ENCODE measurements at places on chromosomes 6 and 20.

DNA sequence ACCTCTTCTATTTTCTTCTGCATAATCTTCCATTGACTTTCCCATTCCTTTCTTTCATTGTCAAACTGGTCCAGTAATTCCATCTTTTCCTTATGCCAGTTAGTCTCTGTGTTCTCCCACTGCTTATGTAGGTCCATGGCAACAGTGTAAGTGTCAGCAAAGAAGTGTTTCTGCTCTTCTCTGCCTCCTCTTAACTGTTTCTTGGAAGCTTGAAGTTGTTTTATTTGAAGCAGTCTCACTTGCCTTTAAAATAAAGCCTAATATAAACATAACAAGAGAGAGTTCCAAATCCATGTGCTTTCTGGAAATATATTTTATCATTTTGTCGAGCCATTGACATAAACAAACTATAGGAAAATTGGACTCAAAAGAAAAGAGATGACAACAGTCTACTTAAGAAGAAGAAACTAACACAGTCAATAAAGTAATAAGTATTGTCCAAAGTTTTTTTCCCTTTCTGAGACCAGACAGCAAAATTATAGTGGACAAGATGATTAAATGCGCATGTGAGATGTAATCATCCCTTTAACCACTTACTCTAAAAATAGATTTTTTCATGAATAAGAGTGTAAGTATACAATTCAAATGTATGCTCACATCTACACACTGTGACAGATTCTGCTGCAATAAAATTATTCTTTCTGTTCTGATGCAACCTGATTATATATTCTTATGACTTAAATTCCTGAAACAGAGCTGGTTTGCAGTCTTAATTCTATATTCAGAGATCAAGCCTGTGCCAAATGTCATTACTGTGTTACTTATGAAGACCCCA, 5.2 kb downstream of the KIAA0408 start:
- DNase-seq: no peak
- H3K4me1 ChIP-seq: no peaks in the 10 kb centered on the region
- no peak overlapping the region for H3K4me3 ChIP-seq
- no peak overlapping the region for H3K27ac ChIP-seq
- H3K36me3 ChIP-seq: peaks cover 2% of the 10 kb centered on the region

DNA sequence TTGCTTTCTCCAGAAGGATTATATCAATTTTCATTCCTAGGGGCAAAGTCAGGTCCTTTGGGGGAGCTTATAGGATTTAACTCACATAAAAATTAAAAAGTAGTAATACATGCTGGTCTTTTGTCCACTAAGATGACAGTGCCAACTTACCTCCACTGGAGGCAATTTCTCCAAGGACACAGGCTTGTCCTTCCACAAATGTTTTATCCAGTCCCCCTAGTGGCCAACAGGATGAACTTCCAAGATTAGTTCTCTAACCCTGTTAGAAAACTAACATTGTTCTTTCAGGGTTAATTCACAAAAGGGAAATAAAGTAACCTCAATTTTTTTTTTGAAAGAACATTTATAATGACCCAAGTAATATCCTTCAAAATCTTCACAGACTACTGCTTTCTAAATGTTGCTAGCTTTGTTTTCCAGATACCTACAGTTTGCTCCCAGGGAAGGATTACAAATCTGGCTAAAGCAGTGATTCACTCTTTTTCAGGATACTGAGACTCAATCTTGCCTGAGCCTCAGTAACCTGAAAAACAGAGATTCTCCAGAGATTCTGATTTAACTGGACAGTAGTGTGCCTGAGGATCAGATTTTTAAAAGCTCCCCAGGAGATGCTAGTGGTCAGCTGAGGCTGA, 31.7 kb upstream of the UBR2 start:
- H3K36me3 ChIP-seq: peaks cover 1% of the 10 kb centered on the region
- no peak overlapping the region for H3K27ac ChIP-seq
- DNase-seq: no peak
- no peak overlapping the region for H3K4me3 ChIP-seq
- H3K27me3 ChIP-seq: no peaks in the 10 kb centered on the region

DNA sequence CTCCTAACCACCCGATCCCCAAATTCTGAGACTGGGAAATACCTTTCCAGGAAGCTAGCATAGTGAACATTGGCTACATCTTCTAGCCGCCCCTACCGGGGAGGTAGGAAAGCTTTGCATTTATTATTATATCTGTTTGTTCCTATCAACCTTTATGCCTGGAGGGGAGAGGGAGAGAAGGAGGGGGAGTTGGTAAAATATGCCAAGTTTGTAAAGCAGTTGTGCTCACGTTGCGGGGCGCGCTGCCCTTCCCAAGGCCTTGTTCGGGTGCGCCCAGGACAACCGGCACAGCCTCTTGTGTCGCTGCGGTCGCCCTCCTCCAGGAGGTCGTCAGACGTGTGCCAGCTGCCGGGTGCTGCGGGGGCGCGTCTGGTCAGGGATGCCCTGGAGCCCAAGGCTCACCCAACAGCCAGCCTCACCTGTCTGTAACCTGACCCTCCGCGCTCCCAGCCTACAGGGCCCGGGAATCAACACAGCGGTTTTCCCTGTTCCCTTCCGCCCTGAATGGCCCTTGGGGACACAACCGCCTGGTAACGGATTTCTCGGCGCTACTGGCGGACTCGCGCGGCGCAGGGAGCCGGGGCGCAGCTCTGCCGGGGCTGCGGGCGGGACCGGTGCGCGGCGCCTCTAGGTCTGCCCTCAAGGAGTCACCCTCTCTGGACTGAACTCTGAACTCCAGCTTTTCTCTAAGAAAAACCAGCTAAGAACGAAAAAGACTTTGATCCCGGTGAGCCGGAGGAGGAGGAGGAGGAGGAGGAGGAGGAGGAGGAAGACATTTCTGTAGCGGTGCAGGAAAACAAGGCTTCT, 1.1 kb upstream of the OVOL2 start:
- H3K4me1 ChIP-seq: peaks cover 6% of the 10 kb centered on the region
- H3K36me3 ChIP-seq: peaks cover 2% of the 10 kb centered on the region
- peak overlapping the region; percentile 63 for H3K4me3 ChIP-seq
- no peak overlapping the region for H3K27ac ChIP-seq
- no peak for DNase-seq
- peaks cover 73% of the 10 kb centered on the region for H3K27me3 ChIP-seq

- H3K36me3 ChIP-seq: peaks cover 1% of the 10 kb centered on the region
- H3K4me1 ChIP-seq: peaks cover 9% of the 10 kb centered on the region
- no peak for DNase-seq
- no peak overlapping the region for H3K4me3 ChIP-seq
- no peak overlapping the region for H3K27ac ChIP-seq
Measured at GRCh38 chr20:3133155-3133554, 26.5 kb downstream of the FASTKD5 start.

DNA sequence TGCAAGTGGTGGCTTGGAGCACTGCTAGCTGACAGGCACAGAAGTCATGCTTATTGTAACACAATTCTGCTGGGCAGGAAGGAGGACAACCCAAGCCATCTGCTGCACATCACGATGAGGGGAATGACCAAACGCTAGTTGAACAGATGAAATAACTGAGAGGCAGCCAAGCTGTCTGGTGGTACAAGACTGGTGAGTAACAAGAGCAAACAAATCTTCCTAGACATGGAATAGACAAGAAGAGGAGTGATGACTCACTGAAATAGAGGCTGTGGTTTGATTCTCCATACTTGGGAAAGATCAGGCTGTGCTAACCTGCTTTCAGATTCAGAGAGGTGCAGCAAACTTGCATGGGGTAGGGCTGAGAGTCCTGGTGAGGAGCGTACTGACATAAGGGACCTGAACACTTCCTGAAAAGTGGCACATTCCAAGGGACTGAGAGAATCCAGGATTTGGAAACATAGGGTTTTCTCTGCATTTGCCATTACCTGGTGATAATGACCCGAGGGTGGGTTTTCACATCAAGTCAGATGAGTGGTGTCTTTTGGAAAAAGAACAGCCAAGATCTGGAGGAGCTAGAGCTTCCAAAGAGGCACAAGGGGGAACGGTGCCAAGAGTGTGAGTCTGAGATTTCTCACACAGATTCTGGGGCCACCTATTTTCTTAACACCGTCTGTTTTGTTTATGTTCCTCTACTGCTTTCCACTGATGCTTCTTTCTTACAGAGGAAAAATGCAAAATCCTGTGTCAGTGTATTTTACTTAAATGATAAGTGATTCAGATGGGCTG, 60.0 kb downstream of the PRL start:
- no peaks in the 10 kb centered on the region for H3K27me3 ChIP-seq
- H3K36me3 ChIP-seq: no peaks in the 10 kb centered on the region
- no peak overlapping the region for H3K27ac ChIP-seq
- DNase-seq: no peak

Data from central memory CD8-positive, alpha-beta T cell (primary cell).